CD4-positive, alpha-beta T cell treated with Interleukin-6 at 100 ng/mL for 8 hours (primary cell): ENCODE measurements at places on chromosomes 1 and 21.

- no peak for DNase-seq
These were observed 47.1 kb downstream of the FCRL3 start for GRCh38 chr1:157653494-157653873.

- DNase-seq: no peak
These were observed 125.9 kb downstream of the HFM1 start for GRCh38 chr1:91278754-91279153.

DNA sequence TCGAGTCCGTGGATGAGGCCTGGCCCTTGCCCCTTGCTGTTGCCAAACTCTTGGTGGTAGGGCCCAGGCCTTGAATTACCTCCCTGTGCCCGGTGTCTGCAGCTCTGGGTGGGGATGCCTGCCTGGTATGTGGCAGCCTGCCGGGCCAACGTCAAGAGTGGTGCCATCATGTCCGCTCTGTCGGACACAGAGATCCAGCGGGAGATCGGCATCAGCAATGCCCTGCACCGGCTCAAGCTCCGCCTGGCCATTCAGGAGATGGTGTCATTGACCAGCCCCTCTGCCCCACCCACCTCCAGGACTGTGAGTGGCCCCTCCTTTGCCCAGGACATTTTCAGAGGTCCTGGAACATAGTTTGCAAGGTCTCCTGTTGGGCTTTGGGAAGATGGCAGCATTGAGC is 25.7 kb downstream of the MYOG start:
- DNase-seq: no peak

GRCh38 chr1:19096036-19096833 is 113.8 kb downstream of the UBR4 start:
- no peak for DNase-seq

DNA sequence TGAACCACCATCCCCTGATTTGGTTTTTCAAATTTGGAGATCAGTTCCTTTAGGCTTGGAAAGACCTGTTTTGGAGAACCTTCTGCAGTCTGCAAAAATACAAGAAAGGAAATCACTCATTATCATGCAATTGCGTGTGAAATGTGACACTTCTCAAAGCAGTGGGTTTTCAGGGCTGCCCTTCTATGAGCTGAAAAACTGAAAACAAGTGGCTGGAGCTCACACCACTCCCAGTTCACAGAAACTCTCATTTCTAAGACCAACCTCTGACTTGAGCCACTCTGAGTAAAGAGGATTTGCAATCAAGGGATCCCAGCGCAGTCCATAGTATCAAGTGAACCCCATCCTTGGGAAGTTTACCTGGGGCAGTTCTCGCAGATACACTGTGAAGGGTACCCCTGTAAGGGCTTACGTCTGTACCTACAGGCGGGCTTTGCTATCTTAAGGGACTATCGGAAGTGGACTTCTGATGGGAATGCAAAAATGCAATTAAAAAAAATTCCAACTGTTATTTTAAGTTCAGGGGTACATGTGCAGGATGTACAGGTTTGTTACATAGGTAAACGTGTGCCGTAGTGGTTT is 12.8 kb downstream of the SH2D1B start:
- no peak for DNase-seq

GRCh38 chr21:38244885-38245869 is 11.6 kb upstream of the KCNJ15 start:
- DNase-seq: peak; percentile 65

- DNase-seq: no peak
These were observed 230.0 kb downstream of the COP1 start for GRCh38 chr1:175976865-175977642.
